ENCODE measurements at places on chromosomes 16 and 17.

GRCh38 chr17:3989041-3989886 is 25.0 kb upstream of the ATP2A3 start:
- DNase-seq, result no peak

DNA sequence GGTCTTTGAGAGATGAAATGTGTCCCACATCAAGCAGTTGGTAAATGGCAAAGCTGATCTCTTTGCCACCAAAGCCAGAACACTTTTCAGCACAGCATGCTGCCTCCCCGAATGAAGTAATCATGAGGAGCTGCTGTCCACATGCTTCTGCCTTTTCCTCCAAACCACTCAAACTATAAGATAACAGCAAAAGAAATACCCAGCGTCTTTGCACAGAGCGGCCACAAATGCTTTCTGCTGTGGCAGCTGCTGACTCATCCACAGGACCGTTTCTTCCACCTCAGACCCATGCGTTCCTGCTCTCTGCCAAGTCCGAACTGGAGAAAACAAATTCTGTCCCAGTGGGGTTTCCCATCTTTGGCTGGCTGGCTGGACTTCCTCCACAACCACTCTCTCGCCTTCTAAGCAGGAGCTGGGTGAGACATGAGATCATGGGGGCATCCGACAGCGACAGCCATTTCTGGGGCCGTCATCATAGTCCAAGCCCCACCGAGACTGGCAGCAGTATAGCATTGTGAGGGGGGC is 27.1 kb downstream of the TBC1D3B start:
- no peak for DNase-seq

DNA sequence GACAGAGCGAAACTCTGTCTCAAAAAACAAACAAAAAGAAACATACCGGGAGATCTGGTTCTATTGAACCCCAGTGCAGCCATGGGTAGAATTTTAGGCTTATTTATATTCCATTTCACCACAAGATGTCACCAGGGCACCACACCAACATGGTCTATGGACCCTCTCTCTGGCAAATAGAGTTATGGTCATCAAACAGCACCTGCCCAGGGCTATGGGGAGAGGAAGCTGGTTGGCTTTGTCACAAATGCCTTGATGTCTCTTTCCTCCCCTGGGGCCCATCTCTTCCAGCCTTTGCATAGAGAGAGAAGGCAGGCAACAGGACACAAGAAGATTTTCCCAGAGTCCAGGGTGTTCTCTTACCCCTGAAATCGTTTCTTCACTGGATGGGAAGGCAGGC is 128.4 kb downstream of the WWOX start:
- DNase-seq, result no peak

- no peak for DNase-seq
Observed at GRCh38 chr17:79633154-79633553, 22.3 kb upstream of the RBFOX3 start.

DNA sequence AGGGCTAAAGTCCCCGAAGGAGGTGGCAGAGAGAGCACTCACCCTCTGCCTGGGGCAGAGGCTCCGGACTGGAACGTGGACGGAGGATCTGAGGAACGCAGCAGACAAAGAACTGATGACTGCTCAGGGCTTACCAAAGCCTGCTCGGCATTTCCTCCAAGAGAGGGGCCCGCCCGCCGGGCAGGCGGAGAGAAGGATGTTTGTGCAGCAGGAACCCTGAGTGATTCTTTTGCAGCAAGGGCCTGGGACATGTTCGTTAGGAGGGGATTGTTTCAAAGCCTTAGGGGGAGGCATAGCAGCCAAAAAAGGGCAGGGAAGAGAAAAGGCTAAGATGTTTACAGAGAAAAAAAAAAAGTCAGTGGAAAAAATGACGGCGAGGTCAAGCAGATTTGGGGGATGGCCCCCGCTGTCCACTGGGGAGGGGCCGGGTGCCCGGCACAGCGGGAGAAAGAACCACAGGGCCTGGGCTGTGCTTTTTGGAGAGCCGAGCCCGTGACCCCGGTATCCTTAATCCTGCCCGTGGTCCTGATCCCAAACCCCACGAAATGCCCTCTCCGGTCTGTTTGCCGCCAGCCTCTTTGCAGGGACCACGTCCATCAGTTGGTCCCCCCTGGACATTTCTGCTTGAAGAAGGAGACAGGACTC is 129.3 kb downstream of the NTN1 start:
- DNase-seq, result no peak

GRCh38 chr17:78795861-78796516 is 13.9 kb upstream of the CYTH1 start:
- no peak for DNase-seq

DNA sequence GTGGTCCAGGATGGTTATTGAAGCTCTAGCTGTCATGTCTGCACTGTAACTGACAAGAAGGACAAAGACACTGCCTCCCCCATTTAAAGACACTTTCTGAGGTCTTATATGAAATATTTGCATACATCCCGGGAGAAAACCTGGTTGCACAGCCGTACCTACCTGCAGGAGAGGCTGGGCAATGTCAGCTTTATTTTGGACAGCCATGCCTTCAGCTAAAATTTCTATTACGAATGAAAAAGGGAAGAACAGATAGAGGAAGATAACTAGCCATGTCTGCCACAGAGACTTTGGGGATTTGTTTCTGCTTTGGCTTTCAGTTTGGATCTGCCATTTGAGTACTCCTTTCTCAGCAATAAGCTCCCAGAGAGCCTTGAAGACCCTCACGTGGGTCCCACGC is 19.0 kb downstream of the SLC7A6 start:
- no peak for DNase-seq

DNA sequence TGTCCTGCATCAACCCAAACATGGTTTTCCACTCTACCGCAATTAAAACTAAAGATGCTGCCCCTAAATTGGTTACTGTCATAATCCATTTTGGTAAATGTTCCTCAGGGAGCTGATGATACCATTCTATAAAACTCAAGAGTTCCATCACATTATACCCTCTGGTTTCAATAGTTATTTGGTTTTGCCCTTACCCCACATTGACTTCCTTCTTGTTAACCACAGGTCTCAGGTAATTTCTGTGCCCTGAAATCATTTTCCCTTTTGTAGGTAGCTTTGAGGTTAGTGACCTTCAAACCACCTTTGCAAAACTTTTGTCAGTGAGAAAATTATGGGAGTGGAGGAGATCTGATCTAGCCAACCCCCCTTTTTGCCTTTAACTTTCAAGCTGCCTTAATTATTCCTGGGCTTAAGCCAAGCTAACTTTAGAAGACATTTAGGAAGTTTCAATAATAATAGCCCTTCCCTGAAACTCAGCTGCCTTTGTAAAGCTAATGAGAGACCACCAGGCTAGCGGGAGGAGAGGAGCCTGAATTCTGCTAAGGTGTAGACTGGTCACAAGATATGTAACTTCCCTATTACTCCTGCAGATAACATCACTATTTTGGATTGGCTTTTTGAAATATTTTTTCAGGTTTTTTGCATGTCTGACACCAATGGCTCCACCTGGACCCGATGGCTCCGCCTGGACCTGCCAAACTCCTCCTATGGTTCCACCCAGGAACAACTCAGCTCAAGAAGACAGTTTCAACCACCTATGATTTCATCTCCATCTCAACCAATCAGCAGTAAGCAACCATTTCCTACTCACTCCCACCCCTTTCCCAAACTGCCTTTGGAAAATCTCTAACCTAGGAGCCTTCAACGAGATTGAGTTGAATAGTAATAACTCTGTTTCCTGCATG is 224.9 kb downstream of the HS3ST3B1 start:
- no peak for DNase-seq

- no peak for DNase-seq
Observed at GRCh38 chr17:42759982-42760651, 910 bp upstream of the RAMP2 start.

DNA sequence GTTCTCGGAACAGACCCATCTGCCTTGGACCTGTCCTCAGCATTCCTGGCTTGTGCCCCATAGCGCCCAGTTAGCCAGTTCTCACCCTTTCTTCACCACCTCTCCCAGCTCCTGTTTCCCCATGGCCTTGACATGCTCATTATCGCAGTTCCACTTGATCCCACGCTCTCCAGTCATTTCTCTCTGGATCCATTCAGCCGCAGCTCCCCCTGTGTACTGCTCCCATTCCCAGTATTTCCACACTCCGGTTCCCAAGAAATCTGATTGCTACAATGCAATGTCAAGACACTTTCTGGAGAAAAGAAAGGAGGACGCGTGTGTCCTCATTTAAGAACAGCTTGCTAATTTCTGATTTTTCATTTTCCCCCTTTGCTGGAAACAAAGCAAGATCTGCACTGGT is 55.4 kb downstream of the TMEM186 start:
- DNase-seq, result no peak

GRCh38 chr17:50875074-50875473 is 8.9 kb upstream of the TOB1 start:
- DNase-seq, result no peak

DNA sequence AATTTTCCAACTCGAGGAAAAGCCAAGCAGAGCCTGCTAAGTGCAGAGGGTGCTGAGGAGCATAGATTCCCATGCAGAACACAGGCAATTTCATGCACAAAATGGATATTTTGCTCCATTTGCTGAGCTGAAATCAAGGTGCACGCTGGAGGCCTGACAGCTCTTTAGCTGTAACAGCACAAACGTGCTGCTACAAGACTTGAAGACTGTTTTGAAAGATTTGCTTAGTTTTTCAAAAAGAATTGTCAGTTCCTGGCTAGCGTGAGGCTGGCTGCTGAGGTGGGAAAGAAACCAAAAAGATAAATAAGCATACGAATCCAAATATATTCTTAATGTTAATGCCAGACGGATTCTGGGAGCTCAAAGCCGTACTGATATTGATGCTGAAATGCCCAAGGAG is 309.0 kb upstream of the MAF start:
- no peak for DNase-seq

DNA sequence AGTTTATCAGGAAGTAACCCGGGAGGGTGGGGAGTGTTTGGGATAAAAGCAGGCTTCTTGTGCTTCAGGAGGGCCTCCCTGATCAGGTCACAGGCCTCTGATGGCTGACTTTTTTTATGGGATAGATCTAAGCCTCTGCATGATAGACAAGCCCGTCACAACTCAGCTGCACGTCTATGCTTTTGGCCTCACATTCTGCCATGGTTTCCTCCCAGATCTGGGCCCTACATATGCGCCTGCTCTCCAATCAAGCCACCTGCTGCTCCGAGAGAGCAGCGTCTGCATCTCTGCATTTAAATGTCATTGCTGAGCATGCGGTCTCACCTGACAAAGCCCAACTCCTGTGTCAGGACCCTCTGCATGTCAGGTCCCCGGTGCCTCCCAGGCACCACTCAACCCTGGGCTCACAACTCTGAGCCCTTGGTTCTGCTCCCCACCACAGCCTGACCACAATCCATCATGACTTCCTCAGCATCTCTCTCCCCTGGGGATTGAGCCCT is 45.3 kb upstream of the SREBF1 start:
- no peak for DNase-seq

DNA sequence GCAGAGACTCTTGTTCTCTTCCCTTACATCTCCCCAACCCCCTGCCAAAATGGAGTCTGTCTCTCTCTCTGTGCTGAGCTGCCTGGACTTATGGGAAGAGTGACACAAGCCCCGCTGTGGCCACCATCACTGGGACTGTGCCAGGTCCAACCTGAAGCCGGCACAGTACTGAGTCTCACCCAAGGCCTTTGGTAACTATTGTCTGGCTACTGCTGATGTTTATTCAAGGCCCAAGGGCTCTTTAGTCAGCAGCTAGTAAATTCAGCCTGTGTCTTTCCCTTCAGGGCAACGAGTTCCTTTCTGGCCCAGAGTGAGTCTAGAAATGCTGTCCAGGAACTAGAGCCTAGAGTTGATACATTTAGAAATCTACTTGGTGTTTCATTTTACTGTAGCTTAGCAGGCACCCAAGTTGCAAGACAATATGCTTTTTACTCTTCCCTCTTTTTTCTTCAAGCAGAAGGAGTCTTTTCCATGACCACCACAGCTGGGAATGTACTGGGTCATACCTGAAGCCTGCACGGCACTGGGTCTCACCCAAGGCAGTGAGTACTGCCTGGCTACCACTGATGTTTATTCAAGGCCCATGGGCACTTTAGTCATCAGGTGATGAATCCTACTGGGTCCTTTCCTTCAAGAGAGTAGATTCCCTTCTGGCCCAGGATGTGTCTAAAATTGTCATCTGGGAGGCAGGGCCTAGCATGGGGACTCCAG is 17.7 kb downstream of the EFCAB5 start:
- DNase-seq, result peak; percentile 6

- no peak for DNase-seq
Observed at GRCh38 chr16:88593489-88593888, 23.3 kb downstream of the ZC3H18 start.

DNA sequence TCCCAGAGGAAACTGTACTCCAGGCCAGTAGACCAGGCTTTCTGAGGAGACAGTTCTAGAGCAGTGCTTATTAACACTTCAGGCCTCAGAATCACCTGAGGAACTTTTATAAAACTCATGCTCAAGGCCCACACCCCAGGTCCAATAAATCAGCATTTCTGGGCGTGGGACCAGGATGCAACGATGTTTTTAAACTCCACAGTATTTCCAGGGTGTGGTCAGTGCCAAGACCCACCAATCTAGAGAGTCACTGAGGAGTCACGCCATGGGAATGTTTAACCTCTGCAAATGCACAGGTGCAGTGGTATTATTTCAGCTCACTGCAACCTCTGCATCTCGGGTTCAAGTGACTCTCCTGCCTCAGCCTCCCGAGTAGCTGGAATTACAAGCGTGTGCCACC is 3.9 kb upstream of the TRPV1 start:
- no peak for DNase-seq

DNA sequence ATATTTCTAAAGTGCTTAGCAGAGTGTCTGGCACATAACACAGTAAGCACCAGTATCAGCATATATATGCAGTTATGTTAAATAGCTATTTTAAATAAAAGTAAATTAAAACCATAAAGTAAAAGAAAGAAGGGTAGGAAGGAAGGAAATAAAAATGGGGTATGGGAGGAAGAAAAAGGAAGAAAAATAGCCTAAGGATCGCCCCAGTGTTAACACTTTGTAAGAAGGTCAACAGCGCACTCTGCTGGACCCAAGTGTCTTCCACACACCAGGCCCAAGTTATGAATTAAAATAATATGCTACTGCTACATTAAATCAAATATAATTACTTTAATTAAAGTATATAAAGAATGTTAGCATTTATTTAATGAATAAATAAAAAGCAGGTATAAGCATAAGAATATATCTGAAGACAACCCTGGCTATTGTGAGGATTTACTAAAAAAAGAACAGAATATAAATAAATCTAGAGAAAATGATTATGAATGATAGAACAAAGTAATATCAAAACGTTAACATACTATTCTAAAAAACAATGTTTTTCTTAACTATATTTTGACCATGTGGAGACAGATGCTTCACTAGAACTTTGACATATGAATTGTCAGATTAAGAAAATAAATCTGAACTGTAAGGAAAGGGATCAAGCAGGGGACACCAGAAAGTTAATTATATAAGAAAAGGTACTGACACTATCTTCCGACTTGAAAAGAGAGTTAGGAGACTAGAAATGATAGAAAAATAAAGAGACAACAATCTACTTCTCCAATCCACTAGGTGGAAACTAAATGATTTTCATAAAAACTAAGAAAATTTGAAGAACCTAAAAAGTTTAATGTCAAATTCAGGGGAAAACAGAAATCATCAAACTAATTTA is 25.9 kb downstream of the BRIP1 start:
- DNase-seq, result peak; percentile 37

GRCh38 chr16:15650698-15651171 is 690 bp downstream of the NDE1 start:
- peak; percentile 21 for DNase-seq

- DNase-seq, result no peak
Observed at GRCh38 chr17:28001149-28001548, 41.3 kb upstream of the NLK start.

All from RWPE1 (cell line).